RCC 7860 (cell line): ENCODE measurements at places on chromosomes 12 and 14.
A peak's percentile ranks its signal among the peaks of the same experiment; 100 is the strongest.

- no peak for DNase-seq
Observed at GRCh38 chr12:50151047-50151687, 16.0 kb downstream of the CERS5 start.

DNA sequence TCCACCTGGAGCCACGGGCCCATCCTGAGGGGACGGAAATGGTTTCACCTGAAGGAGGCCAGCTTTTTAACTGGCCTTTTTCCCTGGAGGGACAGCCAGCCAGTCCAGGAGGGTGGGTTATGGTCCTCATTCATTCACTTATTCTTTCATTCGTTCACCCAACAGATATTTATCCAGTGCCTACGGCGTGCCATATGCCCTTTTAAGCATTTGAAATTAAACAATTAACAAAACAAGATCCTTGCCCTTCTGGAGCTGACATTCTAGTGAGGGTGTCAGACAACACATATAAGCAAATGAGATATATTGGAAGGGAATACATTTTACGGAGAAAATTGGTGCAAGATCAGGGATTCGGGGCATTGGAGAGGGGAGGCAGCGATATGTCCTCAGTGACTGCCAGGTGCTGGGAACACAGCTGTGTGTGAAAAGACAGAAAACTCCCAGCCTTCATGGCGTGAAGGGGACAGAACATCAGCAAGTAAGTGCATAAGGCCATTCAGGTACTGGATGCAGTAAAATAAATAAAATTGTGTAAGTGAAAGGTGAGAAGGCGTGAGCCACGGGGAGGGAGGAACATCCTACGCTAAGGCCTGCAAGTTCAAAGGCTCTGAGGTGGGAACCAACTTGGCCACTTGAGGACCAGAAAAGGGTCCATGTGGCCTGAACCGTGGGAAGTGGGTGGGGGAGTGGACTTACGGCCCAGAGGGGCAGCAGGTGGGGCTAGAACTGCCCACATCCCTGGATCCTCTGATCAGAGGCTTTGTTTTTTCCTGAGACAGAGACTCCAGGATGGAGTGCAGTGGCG lies 684 bp upstream of the ABCB9 start:
- DNase-seq: no peak

DNA sequence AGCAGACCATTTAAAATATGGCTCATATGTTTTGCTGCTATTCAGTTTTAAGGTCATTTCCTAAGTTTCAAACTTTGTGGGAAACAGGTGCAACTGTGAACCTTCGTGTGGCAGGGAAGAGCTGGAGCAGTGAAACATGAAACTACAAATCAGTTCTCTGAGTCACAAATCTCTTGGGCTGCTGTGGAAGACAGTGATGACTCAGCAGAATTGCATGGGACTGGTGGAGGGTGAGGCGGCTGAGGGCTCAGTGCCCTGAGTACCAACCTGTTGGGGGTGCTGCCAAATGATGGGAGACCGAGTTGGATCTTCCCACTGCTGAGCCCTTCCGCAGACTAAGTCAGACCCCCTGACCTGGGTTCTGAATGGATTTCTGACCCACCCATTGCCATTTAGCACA lies 8.4 kb upstream of the CALM1 start:
- peak; percentile 56 for DNase-seq

DNA sequence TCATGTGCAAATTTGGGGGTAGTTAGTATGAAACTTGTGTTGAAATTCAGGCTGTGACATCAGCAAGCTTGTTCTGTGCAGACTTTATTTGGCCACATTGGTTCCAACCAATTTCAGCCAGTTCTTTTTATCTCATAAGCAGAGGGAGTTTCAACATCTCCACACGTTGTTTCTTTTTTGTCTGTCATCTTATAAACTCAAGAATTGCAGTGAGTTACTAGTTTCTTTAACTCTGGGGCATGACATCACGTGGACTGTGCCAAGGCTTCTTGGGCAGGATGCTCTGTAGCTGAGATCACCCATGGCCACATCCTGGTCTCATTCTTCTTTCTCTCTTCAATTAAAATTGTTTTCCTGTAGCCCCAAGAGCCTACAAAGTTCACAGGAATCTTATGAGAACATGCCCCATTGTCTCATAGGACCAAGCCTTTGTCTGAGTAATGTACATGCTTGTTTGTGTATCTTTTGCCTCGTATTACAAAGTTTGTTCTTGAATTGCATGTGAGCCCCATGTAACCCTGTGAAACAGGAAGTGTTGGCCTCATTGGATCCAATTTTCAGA lies 982.0 kb upstream of the TMEM132C start:
- DNase-seq: peak; percentile 78

DNA sequence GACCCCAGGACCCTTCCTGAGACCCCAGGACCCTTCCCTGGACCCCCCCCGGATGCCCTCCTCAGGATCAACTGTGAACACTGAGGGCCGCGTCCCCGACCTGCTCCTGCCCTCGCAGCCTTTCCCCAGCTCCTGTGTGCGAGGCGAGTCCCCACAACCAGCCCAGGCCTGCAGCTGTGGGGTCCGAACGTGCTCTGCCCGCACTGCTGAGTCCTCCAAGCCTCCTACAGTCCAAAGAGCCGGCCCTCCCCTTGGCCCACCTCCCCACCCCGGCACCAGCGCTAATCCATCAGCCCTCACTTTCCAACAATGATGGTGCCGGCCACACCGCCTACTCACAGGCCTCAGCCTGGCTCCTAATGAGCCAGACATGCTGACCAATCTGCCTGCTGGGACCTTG lies 26.2 kb upstream of the ANKLE2 start:
- DNase-seq: no peak

GRCh38 chr12:12081836-12082497 lies 11.2 kb downstream of the BCL2L14 start:
- peak; percentile 48 for DNase-seq

- no peak for DNase-seq
Observed at GRCh38 chr14:74622257-74622656, 10.2 kb upstream of the LTBP2 start.

DNA sequence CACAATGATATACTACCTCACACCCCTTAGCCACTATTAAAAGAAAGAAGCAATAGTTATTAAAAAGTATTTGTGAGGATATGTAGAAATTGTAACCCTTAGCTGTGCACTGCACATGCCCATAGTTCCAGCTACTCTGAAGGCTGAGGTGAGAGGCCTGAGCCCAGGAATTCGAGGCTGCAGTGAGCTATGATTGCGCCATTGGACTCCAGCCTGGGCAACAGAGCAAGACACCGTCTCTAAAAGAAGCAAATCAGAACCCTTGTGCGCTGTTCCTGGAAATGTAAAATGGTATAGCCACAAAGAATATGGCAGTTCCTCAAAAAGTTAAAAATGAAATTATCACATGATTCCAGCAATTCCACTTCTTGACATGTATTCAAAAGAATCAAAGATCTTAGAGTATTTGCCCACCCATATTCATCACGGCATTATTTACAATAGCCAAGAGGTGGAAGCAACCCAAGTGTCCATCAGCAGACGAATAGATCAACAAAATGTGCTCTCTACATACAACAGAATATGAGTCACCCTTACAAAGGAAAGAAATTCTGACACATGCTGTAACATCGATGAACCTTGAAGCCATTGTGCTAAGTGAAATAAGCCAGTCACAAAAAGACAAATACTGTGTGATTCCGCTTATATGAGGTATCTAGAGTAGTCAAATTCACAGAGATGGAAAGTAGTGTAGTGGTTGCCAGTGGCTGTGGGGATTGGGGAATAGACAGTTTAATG lies 23.7 kb upstream of the YLPM1 start:
- no peak for DNase-seq

GRCh38 chr14:87628780-87629179 lies 364.2 kb downstream of the GALC start:
- DNase-seq: no peak

DNA sequence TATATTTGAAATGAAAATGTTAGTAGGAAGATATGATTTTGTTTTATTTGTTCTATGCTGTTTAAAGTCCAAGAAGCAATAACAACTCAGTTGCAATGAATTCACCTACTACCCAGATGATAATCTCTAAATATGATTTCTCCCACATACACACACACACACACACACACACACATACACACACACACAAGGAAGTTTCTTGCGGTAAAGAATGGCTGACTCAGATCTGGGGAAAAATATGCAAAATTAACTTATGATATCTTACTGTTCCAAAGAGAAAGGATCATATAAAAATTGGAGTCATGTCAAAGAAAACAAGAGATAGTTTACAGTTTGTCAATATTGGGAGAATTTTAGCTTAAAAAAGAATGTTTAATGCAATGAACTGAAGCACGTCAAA lies 456.7 kb downstream of the SLC16A7 start:
- no peak for DNase-seq

GRCh38 chr12:716506-716905 lies 35.9 kb upstream of the WNK1 start:
- no peak for DNase-seq

GRCh38 chr14:52124791-52125684 lies 56.2 kb upstream of the NID2 start:
- DNase-seq: peak; percentile 38

GRCh38 chr12:3772380-3772779 lies 19.5 kb upstream of the CRACR2A start:
- DNase-seq: no peak

GRCh38 chr14:55699131-55700057 lies 119.4 kb downstream of the KTN1 start:
- DNase-seq: peak; percentile 60

DNA sequence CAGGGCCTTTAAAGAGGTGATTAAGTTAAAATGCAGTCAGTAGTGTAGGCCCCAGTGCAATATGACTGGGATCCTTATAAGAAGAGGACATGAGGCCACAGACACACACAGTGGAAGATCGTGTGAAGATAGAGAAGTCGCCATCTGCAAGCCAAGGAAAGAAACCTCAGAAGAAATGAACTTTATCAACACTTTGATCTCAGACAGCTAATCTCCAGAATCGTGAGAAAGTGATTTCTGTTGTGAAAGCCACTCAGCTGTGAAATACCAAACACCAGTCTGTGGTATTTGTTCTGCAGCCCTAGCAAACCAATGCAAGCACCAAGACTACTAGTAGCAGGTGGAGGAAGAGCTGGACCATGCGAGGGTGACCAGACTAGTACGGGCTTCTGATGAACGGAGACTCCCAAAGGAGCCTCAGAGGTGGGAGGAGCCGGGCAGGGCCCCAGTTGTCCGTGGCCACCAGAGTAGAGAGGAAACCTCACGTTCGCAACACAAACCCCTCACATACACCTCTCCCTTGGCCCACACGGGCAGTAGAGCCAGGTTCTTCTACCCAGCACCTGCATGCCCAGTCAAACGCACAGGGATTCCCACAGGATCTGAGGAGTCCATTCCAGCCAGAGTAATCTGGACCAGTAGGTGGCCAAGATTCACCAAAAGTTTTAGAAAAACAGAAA lies 243.0 kb downstream of the TTC8 start:
- no peak for DNase-seq

DNA sequence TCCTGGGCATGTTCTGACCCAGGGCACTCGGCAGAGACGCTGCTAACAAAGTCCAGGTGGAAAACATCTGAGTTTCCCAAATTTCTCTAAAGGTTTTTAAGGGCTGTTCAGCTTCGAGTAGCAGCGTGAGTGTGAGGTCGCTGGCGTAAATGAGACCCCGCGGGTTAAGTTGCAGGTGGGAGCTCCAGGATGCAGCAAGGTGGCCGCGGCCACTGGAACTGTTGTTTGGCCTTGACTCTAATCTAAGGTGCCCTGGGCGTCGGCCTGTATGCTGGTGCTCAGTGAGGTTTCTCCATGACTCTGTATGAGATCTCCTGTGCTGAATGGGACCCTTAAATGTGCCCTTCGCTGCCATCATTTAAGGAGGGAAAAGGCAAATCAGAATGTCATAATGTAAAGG lies 50.7 kb downstream of the ELK3 start:
- DNase-seq: no peak

DNA sequence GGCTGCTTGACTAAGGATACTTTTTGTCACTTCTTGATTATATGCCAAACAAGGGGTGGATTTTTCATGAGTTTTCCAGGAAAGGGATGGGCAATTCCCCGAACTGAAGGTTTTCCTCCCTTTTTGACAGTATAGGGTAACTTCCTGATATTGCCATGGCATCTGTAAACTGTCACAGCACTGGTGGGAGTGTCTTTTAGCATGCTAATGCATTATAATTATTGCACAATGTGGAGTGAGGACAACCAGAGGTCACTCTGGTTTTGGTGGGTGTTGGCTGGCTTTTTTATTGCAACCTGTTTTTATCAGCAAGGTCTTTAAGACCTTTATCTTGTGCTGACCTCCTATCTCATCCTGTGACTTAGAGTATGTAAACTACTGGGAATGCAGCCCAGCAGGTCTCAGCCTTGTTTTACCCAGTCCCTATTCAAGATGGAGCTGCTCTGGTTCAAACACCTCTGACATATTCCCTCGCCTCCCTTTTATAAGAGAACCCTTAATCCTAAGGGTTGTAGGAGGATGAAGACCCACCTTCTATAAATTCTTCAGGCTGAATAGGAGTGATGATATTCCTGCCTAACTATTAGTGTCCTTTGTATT lies 471.2 kb downstream of the ATP23 start:
- no peak for DNase-seq

DNA sequence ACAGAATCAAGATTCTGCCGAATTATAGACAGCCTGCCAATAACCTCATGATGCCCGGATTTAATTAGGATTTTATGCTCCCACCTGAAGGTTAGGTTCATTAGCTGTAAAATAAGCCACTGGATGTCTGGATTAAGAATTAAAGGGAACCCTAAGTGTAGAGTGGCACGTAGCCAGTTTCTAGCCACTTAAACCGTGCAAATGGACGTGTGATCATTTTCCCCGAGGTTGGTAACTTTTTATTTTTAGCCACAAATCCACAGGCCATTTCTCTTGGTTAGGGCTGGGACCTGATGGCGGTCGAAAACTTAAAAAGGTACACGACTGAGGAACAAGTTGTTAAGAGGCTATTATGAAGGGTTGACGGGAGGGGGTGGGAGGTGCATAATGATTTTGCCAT lies 127.3 kb upstream of the TMPO start:
- DNase-seq: no peak

GRCh38 chr14:104972301-104973134 lies 5.7 kb downstream of the AHNAK2 start:
- DNase-seq: peak; percentile 58

GRCh38 chr12:46389031-46389616 lies 16.6 kb upstream of the SLC38A2 start:
- peak; percentile 26 for DNase-seq

- DNase-seq: no peak
Observed at GRCh38 chr12:123934829-123935228, 37.8 kb downstream of the CCDC92 start.

DNA sequence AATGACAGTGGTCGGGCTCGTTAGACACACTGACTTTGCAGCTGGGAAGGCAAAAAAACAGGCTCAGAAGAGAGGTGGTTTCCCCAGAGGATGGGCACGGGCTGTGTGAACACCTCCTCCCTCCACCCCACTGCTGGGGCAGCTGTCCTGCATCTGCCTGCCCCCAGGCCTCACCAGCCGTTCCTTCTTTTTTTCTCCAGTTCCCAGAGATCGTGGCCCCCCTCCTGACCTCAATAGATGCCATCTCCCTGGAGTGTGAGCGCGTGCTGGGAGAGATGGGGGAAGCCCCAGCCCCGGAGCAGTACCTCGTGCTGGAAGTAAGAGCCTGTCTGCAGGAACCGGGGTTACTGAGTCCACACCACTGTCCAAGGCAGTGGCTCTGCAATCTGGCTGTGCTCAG lies 17.4 kb downstream of the MVK start:
- no peak for DNase-seq
